ENCODE measurements at places on chromosomes 1 and 21.
A peak's percentile ranks its signal among the peaks of the same experiment; 100 is the strongest.

GRCh38 chr1:168084396-168085231, 52.1 kb downstream of the GPR161 start:
- peak; percentile 38 for DNase-seq

DNA sequence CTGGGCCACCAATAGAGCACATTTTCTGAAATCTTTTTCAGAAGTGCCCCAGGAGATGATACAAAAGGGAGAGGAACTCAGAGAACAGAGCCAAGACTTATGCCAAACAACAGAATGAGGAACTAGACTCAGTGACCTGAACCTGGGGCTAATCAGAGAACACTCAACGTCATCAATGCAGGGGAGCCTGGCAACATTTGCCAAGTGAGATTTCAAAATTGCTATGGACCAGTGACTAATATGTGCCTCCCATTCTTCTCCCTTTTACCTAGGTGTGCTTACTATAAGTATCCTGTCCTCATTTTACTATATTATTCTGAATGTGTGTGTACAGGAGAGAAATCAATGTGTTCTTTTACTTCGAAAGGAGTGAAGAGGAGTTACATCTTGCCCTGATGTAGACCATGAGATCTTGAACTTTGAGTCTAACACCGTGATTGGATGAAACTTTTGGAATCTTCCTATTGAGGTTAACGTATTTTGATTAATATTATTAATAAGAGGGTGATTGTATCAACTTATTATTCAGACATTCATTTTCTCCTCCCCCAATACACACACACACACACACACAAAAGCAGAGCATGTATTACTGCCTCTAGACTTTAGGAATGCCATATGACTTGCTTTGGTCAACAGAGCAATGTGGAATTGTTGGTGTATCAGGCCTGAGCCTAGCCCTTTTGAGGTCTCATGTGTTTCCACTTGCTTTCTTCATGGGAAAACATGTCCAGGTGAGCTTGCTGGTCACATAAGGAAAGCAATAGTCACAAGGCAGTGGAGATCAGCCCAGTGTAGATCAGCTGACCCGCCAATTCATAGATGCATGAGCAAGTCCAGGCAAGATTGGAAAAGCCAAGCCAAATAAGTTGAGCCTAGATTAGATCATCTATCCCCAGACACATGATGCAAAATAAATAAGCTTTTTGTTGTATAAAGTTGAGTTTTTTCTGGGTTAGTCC, 80.3 kb upstream of the ETS2 start:
- no peak for DNase-seq

GRCh38 chr1:45995298-45995697, 137.1 kb downstream of the PIK3R3 start:
- no peak for DNase-seq

DNA sequence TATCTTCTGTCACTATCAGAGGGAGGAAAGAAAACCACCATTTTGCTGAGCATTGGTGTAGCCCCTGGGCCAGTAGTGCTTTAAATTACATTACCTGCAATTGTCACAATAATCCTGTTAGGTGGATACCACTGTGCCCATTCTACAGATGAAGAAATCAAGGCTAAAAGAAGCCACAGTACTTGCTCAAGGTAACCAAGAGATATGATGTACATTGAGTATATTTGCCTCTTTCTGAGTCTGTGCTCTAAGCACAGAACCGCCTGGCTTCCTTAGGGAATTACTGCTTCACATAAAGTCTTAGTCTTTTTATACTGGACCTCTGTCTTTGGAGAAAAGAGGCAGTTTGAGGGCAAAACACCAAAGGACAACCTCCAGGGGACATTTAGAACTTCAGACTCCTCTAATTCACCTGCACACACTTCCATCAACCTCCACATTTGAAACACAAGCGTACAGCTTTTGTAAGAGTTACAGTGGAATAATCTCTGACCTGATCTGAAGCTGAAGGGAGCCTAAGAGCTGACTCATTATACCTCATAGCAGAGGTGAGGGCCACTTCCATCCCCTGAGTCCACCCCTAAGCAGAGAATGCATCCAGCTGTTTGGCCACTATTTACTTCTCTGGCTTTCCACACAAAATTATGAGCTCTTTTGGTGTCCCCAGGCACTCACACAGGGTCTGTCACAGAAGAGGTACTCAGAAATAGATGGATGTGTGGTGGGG, 61.8 kb downstream of the PLPP3 start:
- no peak for DNase-seq

GRCh38 chr1:58035523-58035922, 511.0 kb downstream of the OMA1 start:
- DNase-seq = no peak
